ENCODE measurements at places on chromosomes 6 and 20.
A peak's percentile ranks its signal among the peaks of the same experiment; 100 is the strongest.

DNA sequence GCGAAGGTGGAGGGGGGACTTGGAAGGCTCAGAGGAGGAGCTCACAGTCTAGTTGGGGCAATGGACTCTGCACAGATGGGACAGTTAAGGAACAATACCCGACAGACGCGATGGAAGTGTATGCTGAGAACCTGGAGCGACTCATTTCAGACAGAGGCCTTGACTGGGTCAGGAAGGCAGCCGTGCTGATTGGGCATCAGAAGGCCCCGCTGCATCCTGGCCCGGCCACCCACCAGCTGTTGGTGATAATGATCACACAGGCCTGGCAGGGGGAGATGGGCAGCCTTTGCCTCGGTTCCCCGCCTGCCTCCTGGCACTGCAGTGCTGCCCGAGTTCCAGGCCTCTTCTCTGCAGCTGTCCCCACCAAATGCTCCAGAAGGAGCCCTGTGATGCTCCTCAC lies 62.4 kb downstream of the MDGA1 start:
- no peak for DNase-seq

GRCh38 chr6:5122504-5123112 lies 37.5 kb downstream of the PPP1R3G start:
- no peak for DNase-seq

GRCh38 chr20:33914919-33915318 lies 78.8 kb upstream of the RALY start:
- DNase-seq: no peak

GRCh38 chr20:61604549-61604948 lies 352.5 kb downstream of the CDH4 start:
- DNase-seq: no peak

DNA sequence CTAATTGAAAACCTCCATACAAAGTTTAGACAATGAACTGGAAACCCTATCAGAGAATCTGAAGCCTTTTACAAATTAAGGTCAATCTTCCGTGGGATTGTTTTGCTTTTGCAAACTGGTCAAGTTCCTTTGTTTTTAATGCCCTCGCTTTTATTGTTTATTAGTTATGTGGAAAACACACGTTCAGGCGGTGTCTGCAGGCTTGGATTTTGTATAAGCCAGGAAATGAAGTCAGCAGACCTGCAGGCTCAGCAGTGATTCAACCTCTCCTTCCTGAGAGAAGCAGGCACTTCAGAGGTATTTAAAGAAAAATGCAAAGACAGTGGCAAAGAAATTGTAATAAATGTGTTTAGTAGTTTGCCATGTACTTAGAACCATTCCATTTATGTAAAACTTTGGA lies 103.4 kb upstream of the PDE10A start:
- DNase-seq: no peak

- DNase-seq: no peak
These were observed 75.1 kb upstream of the SCGN start for GRCh38 chr6:25576919-25577318.

GRCh38 chr6:81253821-81254220 lies 498.7 kb downstream of the TENT5A start:
- DNase-seq: no peak

DNA sequence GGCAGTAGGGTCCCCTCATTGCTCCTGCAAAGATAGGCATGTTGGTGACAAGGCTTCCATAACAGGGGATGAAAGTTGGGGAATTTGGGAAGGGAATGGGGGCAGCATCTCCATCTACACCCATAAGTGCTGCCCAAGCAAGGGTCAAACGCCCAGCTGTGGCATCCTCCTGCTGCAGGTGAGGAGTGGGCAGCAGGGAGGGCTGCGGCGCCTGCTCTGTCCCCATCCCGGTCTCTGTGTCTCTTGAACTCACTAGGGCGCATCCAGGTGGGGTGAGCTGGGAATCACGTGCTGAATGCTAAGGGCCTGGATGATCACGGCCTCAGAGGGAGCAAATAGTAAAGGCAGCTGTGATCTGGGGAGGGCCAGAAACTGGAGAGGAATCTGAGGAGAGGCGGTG lies 9.1 kb downstream of the MICA start:
- no peak for DNase-seq

DNA sequence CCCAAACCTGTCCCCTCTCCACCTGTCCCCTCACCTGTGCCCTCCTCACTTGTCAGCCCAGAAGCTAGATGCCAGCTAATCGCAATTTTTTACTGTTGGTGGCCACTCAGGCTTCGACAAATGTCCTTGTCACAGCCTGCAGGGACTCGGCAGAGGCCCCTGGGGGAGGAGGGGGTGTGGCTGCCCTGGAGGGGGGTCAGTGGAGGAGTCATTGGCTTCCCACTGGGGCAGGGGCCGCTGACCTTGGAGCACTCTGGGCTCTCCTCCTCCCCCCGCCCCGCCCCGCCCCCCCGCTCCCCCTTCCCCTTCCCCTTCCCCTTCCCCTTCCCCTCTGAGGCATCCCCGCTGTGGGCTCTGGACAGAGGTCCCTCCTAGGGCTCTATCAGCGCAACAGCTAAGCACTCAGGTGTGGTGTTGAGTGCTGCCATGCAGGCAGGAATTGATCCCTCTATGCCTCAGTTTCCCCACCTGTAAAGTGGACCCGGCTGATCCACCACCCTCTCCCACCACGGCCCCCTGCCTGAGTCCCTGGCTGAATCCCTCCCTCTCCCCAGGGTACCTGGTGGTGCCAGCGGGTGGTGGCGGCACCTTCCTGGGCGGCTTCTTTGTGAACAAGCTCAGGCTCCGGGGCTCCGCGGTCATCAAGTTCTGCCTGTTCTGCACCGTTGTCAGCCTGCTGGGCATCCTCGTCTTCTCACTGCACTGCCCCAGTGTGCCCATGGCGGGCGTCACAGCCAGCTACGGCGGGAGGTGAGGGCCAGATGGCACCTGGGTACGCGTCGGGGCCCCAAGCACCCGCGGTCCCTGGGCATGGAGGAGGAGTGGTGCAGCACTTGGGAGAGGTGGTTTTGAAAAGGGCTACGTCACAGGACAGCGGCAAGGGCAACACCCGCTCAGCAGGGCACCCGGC lies 23.8 kb downstream of the SLCO4A1 start:
- no peak for DNase-seq

- DNase-seq: no peak
These were observed 361.6 kb downstream of the THBS2 start for GRCh38 chr6:168892031-168892430.

GRCh38 chr6:105795913-105796517 lies 290.1 kb upstream of the PRDM1 start:
- DNase-seq: no peak

DNA sequence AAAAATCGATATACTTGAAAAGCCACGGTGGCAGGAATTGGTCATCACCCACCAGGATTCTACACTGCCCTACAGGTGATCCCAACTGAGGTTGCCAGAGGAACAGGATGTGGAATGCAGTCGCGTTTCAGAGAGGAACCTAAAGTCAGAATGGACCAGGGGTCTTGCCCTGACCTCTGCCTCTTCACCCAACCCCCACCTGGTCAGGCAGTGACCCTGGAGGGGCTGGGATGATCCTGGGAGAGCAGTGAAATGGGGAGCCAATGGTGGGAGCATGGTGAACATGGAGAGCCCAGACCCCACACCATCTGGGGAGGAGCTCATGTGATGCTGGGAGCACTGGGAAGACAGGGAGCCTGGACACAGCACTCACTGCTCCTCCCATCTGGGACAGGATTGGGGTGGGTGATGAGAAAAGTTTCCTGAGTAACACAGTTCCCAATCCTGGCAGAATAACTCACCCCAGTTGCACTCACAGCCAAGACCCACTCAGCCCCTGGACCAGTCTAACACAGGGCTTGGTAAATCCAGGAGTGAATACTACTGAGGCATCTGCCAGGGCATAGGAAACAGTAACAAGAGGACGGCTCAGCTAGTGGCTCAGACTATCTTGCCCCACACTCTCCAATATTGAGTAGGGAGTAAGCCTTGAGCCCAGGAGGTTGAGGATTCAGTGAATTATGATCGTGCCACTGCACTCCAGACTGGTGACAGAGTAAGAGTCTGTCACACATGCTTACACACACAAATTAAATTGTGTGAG lies 1.7 kb upstream of the ULBP2 start:
- no peak for DNase-seq

GRCh38 chr6:31559958-31560696 lies 12.0 kb upstream of the LTA start:
- DNase-seq: peak; percentile 63

GRCh38 chr6:31952140-31952805 lies 6.4 kb downstream of the CFB start:
- DNase-seq: no peak

DNA sequence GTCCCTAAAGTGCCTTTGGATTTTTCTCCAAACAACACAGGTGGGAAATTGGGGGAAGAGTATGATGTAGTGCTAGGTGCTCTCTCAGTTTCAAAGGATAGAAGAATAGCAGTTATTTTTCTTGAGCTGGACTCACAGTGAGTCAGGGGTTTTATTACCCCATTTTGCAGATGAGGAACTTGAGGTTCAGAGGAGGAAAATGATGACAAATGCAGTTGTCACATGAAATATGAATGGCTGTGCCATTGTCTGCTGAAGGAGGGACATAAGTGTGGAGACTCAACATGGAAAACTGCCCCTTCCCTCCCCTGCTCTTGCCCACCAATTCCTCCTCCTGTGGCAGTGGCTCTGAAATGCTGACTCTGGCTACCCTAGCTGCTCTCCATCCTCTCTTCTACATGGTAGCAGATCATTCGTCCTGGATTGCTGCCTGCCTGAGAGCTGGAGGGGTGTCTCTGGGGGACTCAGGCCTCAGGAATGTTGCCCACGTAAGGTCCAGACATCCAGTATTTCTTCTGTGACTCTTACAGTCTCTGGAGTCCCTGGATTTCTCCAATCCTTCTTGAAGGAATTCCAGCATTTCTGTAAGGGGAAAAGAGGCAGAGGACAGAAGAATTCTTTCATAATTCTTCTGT lies 37.6 kb upstream of the EPB41L1 start:
- DNase-seq: no peak

- no peak for DNase-seq
These were observed 95.1 kb downstream of the LIN28B start for GRCh38 chr6:105051941-105052471.

GRCh38 chr20:62837790-62838127 lies 20.9 kb downstream of the COL9A3 start:
- no peak for DNase-seq

- no peak for DNase-seq
These were observed 5.1 kb downstream of the LPIN3 start for GRCh38 chr20:41345729-41346067.

GRCh38 chr6:163589387-163589786 lies 174.9 kb downstream of the QKI start:
- no peak for DNase-seq

DNA sequence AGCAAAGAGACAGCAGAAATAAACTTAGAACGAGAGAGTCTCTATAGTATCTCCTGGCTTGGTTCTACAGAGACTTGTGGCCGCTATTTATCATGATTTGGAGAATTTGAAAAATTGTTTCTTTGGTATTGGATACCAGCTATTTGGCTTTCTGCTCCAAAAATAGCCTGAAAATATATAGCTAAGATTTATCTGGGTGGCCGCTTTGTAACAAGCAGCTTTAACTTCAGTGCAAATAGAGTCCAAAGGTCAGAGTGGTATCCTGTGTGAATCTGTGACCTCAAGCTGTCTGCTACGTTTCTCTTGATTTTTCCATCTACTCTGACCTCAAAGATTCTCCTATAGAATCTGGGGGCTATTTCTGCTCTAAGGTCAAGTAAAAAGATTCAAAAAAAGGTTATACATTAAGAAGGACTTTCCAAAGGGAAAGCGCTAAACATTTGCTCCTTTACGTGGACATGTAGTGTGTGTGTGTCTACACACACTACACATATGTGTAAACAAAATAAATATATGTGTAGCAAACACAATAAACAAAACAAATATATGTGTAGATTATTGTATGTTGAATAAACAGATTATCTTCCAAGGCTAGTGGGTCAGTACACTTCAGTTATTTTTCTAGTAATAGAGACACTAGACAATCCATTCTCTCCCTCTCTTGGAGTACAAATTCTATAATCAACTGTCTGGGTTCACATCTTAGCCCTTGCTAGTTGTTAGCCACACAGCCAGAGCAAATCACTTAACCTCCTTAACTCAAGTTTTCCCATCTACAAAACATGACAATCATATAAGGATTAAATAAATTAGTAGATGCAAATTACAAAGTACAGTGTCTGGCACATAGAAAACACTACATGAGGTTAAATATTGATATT lies 40.8 kb downstream of the CHD6 start:
- DNase-seq: no peak

GRCh38 chr6:38719358-38719757 lies 4.2 kb downstream of the DNAH8 start:
- no peak for DNase-seq

GRCh38 chr20:24952376-24953208 lies 3.5 kb downstream of the CST7 start:
- no peak for DNase-seq

DNA sequence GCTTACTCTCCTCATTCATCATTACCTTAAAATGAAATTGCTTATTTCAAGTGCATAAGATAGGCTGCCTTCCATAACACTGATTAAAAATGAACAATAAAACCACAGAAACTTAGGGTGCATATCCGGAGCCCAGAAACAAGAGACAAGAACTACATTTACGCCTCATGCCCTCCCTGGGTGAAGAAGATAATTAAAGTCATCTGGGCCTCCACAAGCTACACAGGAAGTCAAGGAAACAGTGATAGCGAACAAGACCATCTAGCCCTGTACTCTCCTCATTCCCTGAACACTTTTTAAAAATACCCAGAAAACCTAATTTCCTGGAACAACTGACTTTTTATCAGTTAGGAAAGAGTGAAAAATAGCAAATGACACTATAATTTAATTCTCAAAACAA lies 6.3 kb downstream of the SOD2 start:
- no peak for DNase-seq

- no peak for DNase-seq
These were observed 89.1 kb upstream of the PHACTR3 start for GRCh38 chr20:59515013-59515905.

GRCh38 chr6:404685-405423 lies 13.3 kb downstream of the IRF4 start:
- no peak for DNase-seq

DNA sequence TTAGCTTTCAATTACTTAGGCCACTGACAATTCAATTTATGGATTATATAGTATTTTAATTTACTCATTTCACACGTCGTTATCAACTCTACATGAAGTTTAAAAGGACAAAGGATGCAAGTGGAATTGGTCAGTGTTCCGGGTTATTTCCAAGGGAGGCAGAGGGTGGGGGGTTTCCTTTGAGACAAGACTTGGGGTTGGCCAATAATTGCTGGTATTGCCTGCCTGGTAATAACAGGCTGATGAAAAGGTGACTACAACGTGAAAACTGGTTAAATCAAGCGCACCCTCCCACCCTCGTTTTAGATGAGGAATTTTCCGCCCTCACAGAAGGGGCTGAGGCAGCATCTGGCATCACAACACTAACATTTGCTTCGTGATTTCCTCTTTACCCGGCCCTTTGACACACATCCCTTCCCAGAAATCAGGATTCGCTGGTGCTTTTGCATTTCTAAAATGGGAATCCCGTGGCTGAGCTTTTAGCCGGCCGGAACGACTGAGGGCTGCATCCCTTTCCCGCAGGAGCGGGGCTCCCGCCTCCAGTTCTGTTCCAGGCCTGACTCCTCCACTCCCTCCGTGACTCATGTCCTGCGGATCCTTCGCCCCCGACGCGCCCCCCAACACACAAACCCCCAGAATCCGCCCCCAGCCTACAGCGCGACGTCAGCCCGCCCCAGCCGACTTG lies 999 bp upstream of the PIM1 start:
- peak; percentile 37 for DNase-seq

GRCh38 chr20:3687655-3688054 lies 5.8 kb upstream of the ADAM33 start:
- no peak for DNase-seq

Measured in germinal center (tissue), 1 donor.